HFFc6 (cell line): ENCODE measurements at places on chromosomes 3 and 15. TPM values are rescaled to one million over a fixed set of nuclear protein-coding genes. Genes with fewer than 3 reads are reported as not detected.

ZNF621 gene
- 18.1 to 20.5 TPM (median 19.3 TPM) in 3 replicates for total RNA-seq

DNA sequence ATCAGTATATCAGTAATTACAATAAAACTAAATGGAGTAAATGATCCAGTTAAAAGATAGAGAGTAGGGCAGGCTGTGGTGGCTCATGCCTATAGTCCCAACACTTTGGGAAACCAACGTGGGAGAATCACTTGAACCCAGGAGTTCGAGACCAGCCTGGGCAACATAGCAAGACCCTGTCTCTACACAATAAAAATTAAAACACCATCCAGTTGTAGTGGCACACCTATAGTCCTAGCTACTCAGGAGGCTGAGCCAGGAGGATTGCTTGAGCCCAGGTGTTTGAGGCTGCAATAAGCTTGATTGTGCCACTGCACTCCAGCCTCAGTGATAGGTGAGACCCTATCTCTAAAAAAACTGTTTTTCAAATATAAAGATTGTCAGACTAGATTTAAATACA lies 5.9 kb upstream of the KCNMB3 start:
- peaks cover 16% of the 10 kb centered on the region for H3K36me3 ChIP-seq
- no peaks in the 10 kb centered on the region; the same call in 1 of the 2 replicates for H3K27me3 ChIP-seq
- no peak overlapping the region for H3K4me3 ChIP-seq
- H3K27ac ChIP-seq: no peak overlapping the region
- H3K4me1 ChIP-seq: peaks cover 27% of the 10 kb centered on the region
- no peak for DNase-seq

DNA sequence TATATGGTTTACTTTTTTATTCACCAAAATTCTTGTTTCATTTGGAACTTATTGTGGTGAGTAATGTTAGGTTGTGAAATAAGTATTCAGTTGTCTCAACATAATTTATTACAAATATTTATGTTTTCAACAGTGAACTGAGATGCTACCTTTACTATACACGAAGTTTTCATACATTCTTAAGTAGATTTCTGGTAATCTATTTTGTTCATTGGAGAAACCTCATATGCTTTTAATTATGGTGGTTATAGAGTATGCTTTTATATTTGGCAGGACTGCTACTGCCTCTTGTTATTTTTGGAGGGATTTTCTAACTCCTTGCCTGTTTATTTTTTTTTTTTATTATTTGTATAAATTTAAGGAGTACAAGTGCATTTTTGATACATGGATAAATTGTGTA lies 253.1 kb downstream of the NLGN1 start:
- H3K36me3 ChIP-seq: peaks cover 10% of the 10 kb centered on the region
- DNase-seq: no peak
- H3K4me1 ChIP-seq: peaks cover 50% of the 10 kb centered on the region
- H3K27me3 ChIP-seq: no peaks in the 10 kb centered on the region
- H3K27ac ChIP-seq: no peak overlapping the region
- no peak overlapping the region for H3K4me3 ChIP-seq

- H3K4me3 ChIP-seq: no peak overlapping the region
- H3K36me3 ChIP-seq: no peaks in the 10 kb centered on the region
- DNase-seq: no peak
- H3K4me1 ChIP-seq: peaks cover 39% of the 10 kb centered on the region
- H3K27ac ChIP-seq: peak overlapping the region; percentile 53
Observed at GRCh38 chr3:188071636-188072035, 82.3 kb upstream of the LPP start.
